ENCODE measurements at places on chromosomes 16 and 17. TPM values are rescaled to one million over a fixed set of nuclear protein-coding genes. Genes with fewer than 3 reads are reported as not detected.

TAT gene
- 0.63 TPM for total RNA-seq

OR1D5 gene
- not detected for total RNA-seq

DNA sequence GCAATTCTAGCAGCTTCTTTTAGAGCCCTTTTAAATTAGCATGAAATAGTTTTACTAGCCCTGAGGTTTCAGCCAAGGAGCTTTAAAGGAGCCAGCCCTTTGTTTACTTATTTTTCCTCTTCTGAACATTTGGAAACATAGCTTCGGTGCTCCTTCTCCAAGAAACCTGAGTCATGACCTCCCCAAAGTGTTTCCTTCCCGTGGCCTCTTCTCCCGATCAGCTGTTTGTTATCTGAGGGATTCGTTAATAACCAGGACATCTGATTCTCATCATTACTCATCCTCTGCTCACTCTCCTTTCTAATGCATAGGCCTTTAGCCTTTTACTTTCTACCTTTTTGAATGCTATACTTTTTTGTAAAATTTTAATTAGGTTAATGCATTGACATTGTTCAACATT is 204.5 kb downstream of the WWOX start:
- no peak for DNase-seq

- peak; percentile 37 for DNase-seq
These were observed 365.9 kb upstream of the ERCC4 start for GRCh38 chr16:13554005-13554404.

SPSB3 gene
- 20.9 TPM for total RNA-seq

SRRM2 gene
- 413 TPM for total RNA-seq

HAS3 gene
- 0.38 TPM for total RNA-seq

GRCh38 chr16:11129378-11129781 is 126.6 kb downstream of the SOCS1 start:
- peak; percentile 38 for DNase-seq
